GM12891 (cell line): ENCODE measurements at places on chromosomes 4 and X.

- DNase-seq: no peak
Observed at GRCh38 chr4:7909463-7910262, 30.0 kb downstream of the AFAP1 start.

DNA sequence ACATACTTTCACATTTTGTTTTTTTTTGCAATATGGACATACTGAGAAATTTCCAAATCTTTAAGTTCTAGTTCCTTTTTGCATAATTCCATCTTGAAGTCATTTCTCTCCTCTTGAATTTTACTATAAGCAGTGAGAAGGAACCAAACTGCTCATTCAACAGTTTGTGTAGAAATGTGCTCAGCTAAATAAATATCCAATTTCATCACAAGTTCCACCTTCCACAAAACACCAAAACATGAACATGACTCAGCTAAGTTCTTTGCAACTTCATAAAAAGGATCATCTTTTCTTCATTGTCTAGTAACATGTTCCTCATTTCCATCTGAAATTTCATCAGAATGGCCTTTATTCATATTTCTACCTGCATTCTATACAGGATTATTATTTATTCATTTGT is 77.3 kb upstream of the FGF13 start:
- DNase-seq: no peak

GRCh38 chrX:41692162-41692749 is 3.5 kb downstream of the GPR34 start:
- no peak for DNase-seq

DNA sequence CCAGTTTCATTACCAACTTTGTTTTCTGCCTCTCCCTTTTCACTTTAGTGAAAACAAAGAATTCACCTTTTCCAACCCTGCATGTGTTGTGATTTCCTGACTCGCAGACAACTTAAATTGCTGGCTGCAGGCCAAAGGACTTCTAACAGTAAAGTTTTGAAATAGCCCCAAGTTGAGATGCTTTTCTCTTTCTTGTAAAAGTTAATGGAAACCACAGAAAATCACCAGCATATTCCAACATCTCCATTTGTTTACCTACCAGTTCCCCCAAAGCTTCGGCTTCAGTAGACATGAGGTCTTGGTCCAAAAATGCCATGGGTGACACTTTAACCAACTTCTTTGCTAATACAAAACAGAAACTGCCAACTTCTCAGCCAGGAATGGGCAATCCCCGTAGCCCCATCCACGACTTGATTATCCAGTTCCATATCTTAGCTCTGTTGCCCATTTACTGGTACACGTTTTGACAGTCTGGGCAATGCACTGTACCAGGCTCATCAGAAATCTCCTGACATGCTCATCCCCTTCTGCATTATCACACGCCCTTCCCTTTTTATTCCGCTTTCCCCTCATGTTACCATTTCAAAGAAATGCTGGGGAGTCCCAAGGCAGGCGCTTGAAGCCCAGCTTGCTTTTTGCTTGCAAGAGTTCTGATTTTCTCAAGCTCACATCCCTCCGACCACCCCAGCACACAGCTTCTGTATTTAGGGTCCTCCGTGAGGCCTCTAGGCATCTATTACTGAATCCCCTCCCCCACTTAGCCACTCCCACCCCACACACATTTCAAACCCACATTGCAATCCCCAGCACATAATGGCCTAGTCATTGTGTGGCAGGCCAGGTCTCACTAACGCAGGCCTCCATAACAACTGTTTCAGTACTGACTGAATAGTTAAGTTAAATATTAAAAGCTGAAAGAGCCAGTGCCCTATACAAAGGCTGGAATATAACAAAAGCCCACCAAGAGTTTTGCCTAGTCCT is 137.9 kb upstream of the S100G start:
- DNase-seq: no peak

- no peak for DNase-seq
Observed at GRCh38 chr4:6752486-6752829, 30.1 kb upstream of the KIAA0232 start.

DNA sequence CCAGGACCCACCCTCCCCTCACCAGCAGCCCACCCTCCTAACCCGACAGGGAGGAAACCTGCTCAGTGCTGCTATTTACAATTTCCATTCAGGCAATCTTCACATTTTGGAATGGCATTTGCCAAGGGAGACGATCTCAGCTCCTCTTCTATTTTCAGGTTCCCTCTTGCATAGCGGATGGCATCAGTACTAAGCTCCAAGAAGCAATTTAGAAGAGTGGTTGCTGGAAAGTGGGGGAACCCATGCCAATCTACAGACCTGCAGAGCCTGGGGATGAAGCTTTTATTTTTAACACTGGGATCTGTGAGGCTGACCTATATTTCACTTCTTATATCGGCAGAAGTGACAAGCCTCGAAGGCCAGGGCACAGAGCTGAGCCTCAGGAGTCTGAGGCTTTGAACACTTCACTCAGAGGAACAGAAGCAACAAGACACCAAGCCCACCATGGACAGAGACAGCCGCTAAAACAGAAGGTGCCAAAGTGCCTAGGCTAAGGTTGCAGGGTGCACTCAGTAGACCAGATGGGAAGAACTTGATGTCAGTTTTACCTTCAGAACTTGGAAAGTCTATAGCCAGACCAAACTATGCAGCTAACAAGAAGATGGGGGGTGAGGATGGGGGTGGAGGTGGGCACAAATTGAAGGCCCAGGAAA is 44.0 kb downstream of the SCD5 start:
- DNase-seq: no peak

DNA sequence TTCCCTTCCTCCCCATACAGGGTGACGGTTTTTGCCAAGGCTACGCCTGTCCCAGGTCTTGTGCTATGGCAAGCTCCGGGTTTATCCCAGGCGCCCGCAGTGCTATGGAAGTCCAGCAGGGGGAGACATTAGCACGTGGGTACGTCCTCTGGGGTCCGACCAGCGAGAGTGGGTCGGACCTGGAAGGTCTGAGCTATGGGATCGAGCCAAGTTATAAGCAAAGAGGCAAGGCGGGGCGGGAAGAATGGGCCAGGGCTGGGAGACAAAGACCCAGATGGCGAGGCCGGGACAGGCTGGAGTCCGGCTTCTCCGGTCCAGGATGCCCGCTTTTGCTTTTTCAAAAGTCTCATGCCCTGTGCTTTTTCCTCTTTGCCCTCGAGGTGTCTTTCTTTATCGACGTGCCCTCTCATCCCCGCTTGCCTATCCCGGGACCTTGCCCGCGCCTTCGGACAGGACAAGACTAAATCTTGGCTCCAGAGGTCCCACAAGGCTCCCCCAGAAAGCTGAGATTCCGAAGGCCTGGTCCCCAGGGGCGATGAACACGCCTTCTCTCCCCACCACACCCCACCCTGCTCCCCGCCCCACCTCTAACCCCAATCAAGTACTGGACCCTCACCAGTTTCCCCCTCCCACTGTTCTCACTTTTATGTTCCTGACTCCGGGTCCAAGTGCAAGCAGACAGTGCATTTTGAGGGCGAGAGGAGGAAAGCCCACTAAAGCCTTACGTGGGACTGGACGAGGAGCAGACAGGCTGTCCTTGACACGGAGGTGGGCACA is 785 bp upstream of the EFNB1 start:
- DNase-seq: no peak

GRCh38 chr4:173883821-173884220 is 353.8 kb upstream of the HAND2 start:
- no peak for DNase-seq

DNA sequence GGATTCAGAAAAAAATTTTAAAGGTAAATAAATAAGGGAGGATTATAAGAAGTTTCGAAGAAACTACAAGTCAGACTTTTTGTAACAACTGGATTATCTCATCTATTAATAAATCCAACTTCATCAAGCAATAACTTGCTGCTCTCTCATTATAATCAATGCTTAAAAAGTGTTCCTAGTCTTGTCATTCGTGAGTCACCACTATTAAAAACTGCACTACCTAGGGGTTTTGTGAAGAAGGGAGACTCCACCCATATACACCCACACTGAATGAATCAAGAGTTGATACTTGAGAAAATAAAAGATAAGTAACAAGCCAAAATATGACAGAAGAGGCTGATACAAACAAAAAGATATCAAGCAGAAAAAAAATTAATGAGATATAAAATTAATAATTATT is 360.5 kb downstream of the ZNF674 start:
- DNase-seq: no peak

- no peak for DNase-seq
Observed at GRCh38 chr4:82898322-82899243, 2.0 kb upstream of the THAP9 start.

- peak; percentile 7 for DNase-seq
Observed at GRCh38 chr4:124018383-124019317, 622.1 kb downstream of the SPRY1 start.

- DNase-seq: no peak
Observed at GRCh38 chr4:143559757-143560147, 46.2 kb downstream of the SMARCA5 start.

GRCh38 chr4:82748810-82749470 is 49.7 kb downstream of the SCD5 start:
- DNase-seq: no peak
